Naive B cell (primary cell): ENCODE measurements at places on chromosomes 12 and 14.

DNA sequence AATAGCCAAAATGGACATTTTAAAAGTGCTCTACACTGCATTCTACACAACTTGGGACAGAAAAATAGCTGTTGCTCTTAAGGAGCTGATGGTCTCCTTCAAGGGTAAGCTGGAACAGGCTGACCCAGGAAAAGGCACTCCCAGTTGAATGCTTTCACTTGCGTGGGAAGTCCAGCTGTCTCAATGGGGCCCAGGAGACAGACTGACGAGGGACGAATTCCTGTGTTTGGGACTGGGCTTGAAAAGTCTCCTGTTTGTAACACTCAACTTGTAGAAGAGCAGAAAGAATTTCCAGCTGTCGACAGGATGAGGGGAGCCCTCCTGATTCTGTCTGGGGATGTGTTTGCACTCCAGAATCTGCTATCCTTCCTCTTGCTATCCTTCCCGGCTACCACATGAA, 180.8 kb downstream of the ZFP36L1 start:
- peaks cover 33% of the 10 kb centered on the region for H3K36me3 ChIP-seq
- H3K27ac ChIP-seq: no peak overlapping the region
- no peak for DNase-seq
- peaks cover 6% of the 10 kb centered on the region for H3K4me1 ChIP-seq
- no peaks in the 10 kb centered on the region for H3K27me3 ChIP-seq

DNA sequence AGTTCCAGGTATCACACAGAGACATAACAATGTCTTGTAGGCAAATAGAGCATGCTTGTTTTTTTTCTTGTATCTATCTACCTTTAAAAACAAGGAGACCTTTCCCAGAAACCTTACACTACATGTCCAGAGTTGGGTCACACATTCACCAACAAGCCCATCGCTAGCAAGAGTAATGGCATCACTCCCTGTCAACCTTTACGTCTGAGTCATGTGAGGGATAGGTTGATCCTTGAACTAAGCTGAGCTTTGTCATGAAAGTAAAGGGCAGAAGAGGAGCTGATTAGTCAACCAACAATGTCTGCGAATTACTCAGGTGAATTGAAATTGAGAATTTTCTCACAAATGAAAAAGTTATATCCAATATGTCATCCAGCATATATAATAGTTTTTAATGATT, 219.4 kb downstream of the CNTN1 start:
- no peaks in the 10 kb centered on the region for H3K36me3 ChIP-seq
- no peak overlapping the region for H3K27ac ChIP-seq
- H3K4me3 ChIP-seq: no peak overlapping the region

DNA sequence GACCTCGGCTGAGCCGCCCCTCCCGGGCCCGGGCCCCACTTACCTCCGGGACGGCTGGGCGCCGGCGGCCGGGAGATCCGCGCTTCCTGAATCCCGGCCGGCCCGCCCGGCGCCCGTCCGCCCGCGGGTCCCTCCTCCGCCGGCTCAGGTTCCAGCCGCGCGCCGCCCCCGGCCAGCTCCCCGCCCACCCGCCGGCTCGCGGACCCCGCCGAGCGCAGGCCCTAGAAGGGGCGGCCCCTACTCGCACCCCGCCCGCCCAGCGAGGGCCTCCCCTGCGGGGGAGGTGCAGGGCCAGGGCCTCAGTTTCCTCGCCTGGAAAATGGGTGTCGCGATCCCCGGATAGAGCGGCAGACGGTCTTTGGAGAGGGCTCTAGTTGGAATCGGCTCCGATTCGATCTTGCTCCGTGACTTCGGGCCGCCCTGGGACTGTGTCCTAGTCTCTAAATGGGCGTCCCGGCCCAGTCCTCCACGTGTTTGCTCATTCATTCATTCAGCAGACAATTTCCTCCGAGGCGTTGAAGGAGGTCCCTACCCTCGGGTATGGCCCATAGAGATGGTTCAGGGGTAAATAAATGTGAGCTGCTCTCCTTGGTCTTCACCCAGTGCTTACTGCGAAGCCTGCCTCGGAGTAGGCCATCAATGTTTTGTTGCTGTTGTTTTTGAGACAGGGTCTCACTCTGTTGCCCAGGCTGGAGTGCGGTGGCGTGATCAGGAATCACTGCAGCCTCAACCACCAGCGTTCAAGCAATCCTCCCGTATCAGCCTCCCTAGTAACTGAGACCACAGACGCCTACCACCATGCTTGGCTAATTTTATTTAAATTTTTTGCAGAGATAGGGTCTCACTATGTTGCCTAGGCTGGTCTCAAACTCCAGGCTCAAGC, at the start of gene TRPV4:
Gene TRPV4, minus strand, starts transcription at position 92 of the 883 bp plus-strand sequence. CDS start 18,602 bp downstream, outside the sequence.
- no peaks in the 10 kb centered on the region for H3K36me3 ChIP-seq
- peak within 1 kb of the TSS; percentile 41 for H3K27ac ChIP-seq
- H3K4me1 ChIP-seq: peaks cover 4% of the 10 kb centered on the region
- no peak within 1 kb of the TSS for H3K4me3 ChIP-seq
- peaks cover 56% of the 10 kb centered on the region for H3K27me3 ChIP-seq

- H3K27me3 ChIP-seq: no peaks in the 10 kb centered on the region
- peak overlapping the region; percentile 95 for H3K4me3 ChIP-seq
- H3K27ac ChIP-seq: peak overlapping the region; percentile 97
- no peaks in the 10 kb centered on the region for H3K4me1 ChIP-seq
Measured at GRCh38 chr14:96390965-96391292, 999 bp upstream of the AK7 start.

DNA sequence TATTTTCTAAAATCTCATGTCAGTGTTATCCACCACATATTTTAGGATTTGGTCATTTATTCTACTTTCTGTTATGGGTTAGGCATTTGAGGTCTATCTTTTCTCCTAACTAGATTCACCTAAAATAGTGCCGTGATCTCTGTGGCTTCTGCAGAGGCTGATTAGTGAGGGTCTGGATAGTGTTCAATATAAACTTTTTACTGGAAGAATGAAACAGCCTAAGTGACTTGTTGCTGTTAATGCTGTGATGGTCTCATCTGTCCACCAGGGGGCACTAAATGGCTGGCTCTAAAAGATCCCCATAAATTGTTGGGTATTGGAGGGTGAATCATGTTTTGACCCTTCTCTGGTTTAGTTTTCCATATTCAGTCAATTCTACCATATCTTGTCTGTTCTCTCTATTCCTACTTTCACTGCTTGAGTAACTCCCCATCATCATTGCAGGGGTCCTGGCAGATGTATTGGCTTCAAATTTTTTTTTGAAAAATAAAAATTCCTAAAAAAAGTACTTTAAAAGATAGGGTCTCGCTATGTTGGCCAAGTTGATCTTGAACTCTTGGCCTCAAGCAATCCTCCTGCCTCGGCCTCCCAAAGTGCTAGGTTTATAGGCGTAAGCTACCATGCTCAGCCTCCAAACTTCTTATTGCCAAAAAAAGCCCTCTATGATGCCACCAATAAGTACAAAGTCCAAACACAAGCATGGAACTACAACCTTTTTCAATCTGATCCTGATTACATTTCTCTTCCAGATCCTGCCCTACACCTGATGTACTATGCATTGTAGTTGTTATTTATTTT, 6.9 kb downstream of the PABPN1 start:
- H3K27me3 ChIP-seq: no peaks in the 10 kb centered on the region
- no peaks in the 10 kb centered on the region for H3K36me3 ChIP-seq

- H3K27ac ChIP-seq: peak overlapping the region; percentile 96
- H3K4me1 ChIP-seq: peaks cover 9% of the 10 kb centered on the region
- H3K4me3 ChIP-seq: no peak overlapping the region
- no peaks in the 10 kb centered on the region for H3K36me3 ChIP-seq
- DNase-seq: no peak
- H3K27me3 ChIP-seq: no peaks in the 10 kb centered on the region
Measured at GRCh38 chr14:105388110-105388951, 10.0 kb upstream of the TEX22 start.

GRCh38 chr12:95480230-95480629, 6.3 kb downstream of the METAP2 start:
- H3K4me3 ChIP-seq: no peak overlapping the region
- H3K27ac ChIP-seq: peak overlapping the region; percentile 56
- peaks cover 21% of the 10 kb centered on the region for H3K36me3 ChIP-seq
- no peak for DNase-seq
- H3K27me3 ChIP-seq: no peaks in the 10 kb centered on the region
- peaks cover 33% of the 10 kb centered on the region for H3K4me1 ChIP-seq

GRCh38 chr14:74548881-74549280, 55.3 kb downstream of the ISCA2 start:
- H3K36me3 ChIP-seq: no peaks in the 10 kb centered on the region
- H3K4me1 ChIP-seq: no peaks in the 10 kb centered on the region
- H3K4me3 ChIP-seq: peak overlapping the region; percentile 36
